ENCODE measurements at places on chromosomes 4 and X.

GRCh38 chr4:9924750-9925149, 96.5 kb downstream of the SLC2A9 start:
- no peak for DNase-seq

- DNase-seq, result no peak
Observed at GRCh38 chr4:35526456-35526855, 717.9 kb downstream of the ARAP2 start.

GRCh38 chr4:187940299-187940698, 55.3 kb upstream of the ZFP42 start:
- no peak for DNase-seq

DNA sequence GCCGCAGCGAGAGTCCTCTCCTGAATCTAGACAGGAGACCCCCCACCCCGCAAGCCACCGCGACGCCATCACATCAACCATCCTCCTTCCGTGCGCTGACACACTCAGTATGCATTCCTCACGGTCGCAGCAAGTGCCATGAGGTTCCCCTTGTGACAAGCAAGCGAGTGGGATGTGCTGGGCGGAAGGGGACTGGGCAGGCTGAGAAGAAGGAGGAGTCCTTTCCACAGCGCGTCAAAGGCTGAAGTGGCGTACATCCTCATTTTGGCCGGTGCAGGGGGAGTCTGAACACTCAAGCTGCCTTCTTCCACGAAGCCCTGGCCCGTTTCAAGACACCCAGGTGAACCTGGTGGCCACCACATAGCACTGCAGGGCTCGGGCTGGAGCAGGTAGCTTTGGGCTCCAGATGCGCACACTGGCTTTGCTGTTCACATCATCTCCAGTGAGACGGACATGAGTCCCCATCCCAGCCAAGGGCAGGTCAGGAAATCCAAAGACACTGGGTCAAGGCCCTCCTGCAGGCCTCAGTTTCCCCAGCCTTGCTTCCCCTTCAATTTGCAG, 30.4 kb downstream of the CCNQ start:
- no peak for DNase-seq

DNA sequence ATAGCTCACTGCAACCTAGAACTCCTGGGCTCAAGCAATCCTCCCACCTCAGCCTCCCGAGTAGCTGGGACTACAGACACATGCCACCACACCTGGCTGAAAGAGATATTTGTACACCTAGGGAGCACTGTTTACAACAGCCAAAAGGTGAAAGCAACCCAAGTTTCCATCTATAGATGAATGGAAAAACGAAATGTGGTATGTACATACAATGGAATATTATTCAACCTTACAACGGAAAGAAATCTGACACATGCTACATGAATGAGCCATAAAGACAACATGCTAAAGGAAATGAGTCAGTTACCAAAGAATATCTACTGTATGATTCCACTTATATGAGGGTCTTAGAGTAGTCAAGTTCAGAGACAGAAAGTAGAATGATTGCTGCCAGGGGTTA, 52.2 kb downstream of the ABCG2 start:
- no peak for DNase-seq

DNA sequence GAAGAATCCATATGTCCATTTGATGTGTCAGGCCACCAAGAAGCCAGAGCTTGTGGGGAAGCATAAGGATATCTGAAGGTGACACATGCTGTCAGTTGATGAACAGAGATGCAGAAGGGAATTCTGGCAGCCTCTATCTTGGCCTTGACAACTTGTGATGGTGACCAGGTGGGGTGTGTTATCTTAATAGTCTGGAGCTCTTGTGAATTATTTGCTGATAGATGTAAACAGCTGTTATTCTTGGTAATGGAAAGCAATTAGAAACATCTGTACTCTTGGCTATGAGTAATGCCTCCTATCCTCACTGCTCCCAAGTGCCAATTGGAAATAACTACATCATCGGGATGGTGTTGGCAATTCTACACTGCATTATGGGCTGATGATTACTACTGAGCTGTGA, 51.9 kb downstream of the NAA11 start:
- DNase-seq, result no peak

GRCh38 chrX:54288277-54288676, 69.6 kb downstream of the WNK3 start:
- DNase-seq, result no peak

DNA sequence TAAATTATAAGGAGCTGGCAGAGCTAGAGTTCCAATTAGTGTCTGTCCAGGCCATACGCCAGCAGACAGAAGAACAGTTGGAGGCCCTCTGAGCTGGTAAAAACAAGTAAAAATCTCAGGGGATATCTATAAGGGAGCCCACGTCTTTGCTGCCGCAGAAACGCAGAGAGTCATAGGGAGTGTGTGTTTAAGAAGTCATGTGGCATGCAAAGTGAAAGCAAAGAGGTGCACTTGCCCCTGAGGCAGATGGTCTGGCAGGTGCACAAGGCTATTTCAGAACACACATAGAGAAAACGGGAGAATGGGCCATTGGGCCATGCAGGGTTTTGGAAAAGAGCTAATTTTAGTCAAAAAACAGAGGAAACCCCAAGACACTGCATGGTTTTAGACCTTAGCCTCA, 92.7 kb downstream of the NAP1L3 start:
- no peak for DNase-seq

DNA sequence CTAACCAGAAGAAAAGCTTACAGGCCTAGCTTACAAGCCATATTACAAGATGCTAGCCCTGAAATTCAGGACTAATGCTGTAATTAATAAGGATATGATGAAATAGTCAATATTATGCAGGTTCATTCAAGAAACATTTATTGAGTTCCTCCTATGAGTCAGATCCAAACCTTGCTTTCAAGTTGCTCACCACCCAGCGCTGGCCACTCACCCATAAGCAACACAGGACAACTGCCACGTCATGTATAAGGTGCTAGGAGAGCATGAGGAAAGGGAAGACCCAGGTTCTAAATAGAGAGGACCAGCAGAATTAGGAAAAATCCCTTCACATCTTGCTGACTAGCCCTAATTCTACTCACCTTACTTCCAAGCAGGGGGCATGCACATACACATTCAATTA, 23.3 kb downstream of the MAML3 start:
- DNase-seq, result no peak

GRCh38 chr4:145043306-145043705, 54.7 kb downstream of the ANAPC10 start:
- no peak for DNase-seq

GRCh38 chr4:73442275-73442674, 6.3 kb downstream of the AFP start:
- no peak for DNase-seq

All from activated CD8-positive, alpha-beta memory T cell treated with anti-CD3 and anti-CD28 coated beads for 1 hour (primary cell).